Calu3 (cell line): ENCODE measurements at places on chromosomes 7 and 10. TPM values are rescaled to one million over a fixed set of nuclear protein-coding genes. Genes with fewer than 3 reads are reported as not detected.

FAM237B gene
- total RNA-seq, result not detected in 2 replicates

PIP gene
- not detected in 2 replicates for total RNA-seq

DKK1 gene
- 122 and 145 TPM in 2 replicates for total RNA-seq

DNA sequence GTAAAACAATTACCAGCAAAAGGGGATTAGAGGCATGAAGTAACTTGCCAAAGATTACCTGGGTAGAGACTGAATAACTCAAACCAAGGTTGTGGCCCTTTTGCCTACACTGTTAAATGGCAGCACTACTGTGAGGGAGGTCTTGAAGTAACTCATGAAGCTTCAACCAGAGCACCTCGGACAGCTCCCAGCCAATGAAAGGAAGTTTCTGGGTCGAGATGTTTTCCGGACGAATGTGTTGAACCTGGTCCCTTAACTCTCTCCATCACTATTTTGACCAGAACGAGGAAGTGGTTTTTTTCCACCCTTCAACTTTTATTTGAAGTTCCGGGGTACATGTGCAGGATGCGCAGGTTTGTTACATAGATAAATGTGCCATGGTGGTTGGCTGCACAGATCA is 133.6 kb upstream of the PRKCQ start:
- no peak overlapping the region for H3K27ac ChIP-seq
- DNase-seq, result no peak
- H3K4me1 ChIP-seq, result peaks cover 28% of the 10 kb centered on the region
- no peak overlapping the region for H3K4me3 ChIP-seq
- no peaks in the 10 kb centered on the region for H3K27me3 ChIP-seq
- H3K36me3 ChIP-seq, result no peaks in the 10 kb centered on the region

GRCh38 chr10:436911-437665 is 252.4 kb downstream of the DIP2C start:
- no peak overlapping the region for H3K4me3 ChIP-seq
- H3K27me3 ChIP-seq, result no peaks in the 10 kb centered on the region
- no peaks in the 10 kb centered on the region for H3K4me1 ChIP-seq
- no peak for DNase-seq
- H3K36me3 ChIP-seq, result no peaks in the 10 kb centered on the region
